Spinal cord (tissue), 10 donors: ENCODE measurements at places on chromosomes 5 and 9.

DNA sequence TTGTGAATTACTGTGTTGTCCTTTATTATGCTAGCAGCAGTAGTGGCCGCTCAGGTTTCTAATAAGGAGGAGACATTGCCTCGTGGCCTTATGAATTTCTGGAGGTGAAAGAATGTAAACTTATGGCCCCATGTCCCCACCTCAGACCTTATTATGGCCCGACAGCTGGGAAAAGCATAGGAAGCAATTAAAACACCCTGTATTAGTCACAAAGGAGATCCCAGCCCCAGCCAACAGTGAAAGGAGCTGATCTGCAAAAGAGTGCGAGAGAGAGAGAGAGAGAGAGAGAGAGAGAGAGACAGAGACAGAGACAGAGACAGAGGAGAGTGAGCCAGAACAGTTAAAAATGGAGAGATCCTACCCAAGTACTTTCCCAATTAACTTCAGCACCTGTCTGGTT, 269.3 kb downstream of the DMRT2 start:
- DNase-seq = no peak

GRCh38 chr5:142353071-142353472, 28.3 kb upstream of the SPRY4 start:
- DNase-seq = no peak

DNA sequence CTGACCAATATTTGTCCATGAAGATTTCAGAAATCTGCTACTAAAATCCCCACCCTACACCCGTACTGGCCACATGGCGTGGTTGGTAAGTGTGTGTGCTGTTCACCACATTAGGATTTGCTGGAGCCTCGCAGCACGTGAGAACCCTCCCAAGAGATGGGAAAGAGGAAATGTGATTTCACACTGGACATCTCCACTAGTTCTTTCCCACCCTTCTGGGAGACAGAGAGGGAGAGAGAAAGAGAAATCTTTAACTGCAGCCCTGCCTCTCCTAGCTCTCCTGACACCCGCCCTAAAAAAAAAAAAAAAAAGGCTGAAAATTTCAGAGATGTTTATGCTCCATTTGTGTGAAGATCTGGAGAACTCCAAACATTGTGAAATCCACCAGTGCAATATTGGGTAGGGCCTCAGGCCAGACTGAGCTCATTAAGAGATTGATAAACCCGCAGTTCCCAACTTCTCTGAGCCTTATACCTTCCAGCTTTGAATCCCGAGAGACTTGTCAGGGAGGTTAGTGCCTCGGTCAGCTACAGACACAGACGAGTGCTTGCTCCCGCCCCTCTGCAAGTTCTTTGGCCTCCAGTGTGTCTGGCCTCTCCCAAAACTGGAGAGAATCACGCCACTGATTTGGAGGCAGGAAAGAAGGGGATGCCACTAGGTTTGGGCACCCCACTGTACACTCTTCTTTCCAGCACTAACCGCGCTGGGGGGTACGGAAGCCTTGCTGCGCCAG, 1.9 kb downstream of the SPRY4 start:
- no peak for DNase-seq

DNA sequence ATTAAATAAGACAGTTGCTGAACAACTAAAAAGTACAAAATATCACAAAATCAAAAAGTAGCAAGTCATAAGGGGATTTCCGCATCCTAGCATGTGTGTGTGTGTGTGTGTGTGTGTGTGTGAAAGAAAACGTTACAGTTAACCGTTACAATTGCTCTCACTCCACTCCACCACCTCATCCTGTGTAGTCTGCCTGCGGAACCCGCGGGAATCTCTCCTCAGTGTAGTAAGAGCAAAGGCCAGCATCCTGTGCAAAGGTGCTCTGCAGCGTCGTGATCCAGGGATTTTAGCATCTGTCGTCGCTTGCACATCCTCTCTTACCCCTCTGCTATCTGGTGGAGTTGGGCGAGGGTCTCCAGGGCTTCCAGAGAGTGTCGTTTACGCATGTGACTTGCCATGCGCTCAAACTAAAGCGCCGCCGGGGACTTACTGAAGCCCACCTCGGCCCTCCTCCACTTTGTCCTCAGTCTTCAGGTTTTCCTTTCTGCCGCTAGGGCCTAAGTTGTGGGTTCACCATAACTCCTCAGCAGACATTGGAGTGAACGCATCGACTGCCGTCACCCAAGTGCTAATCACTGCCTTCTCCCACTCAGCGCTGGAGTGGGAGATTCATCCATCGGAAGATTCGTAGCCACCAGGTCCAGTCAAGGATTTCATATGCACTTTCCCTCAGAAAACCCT, 3.9 kb downstream of the CDKN2B start:
- DNase-seq = no peak

DNA sequence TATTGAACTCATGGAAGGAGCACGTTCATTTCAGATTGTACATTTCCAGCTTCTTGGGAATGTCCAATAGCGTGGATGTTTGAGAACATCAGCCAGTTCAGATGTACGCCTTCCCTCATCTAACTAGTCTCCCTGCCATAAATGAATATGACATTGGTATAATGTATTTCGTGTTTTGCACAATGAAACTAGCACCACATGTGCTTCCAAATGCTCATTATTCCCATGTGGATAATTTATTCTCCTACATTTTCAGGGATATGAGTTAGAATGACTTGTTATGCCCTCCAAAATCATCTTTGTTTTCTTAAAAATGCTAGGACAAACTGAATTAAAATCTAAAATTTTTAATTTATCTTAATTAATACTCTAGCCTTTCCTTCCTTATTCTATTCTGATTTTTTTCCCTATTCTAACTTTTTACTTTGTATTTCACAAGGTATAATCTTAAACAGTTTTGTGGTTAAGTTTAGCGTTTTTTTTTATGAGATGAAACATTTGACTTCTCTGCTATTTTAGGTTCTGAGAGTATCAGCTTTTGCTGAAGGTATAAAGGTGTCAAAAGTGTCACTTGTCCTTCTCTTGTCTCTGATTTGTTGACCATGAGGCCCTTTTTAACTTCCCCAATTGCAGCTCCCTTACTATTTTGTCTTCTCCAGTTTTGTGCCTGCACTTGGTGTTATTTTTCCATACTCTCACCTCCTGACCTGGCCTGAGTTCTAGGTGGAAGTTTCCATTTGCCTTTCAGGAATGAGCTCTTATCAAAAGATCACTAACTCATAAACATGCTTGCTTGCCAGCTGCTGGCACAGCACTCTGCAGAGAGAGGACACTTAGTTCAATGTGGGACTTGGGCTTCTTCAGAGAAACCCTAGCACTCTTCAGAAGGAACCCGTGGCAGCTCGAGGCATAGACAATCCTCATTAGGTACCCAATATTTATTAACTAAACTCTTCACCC, 106.8 kb downstream of the FRMD3 start:
- no peak for DNase-seq

- DNase-seq = no peak
Observed at GRCh38 chr5:167217097-167217743, 1074.2 kb upstream of the WWC1 start.

GRCh38 chr5:140821375-140822280, at the start of gene PCDHA5:
Gene PCDHA5 (plus strand): TSS chr5:140821613.
- peak; percentile 32 for DNase-seq

DNA sequence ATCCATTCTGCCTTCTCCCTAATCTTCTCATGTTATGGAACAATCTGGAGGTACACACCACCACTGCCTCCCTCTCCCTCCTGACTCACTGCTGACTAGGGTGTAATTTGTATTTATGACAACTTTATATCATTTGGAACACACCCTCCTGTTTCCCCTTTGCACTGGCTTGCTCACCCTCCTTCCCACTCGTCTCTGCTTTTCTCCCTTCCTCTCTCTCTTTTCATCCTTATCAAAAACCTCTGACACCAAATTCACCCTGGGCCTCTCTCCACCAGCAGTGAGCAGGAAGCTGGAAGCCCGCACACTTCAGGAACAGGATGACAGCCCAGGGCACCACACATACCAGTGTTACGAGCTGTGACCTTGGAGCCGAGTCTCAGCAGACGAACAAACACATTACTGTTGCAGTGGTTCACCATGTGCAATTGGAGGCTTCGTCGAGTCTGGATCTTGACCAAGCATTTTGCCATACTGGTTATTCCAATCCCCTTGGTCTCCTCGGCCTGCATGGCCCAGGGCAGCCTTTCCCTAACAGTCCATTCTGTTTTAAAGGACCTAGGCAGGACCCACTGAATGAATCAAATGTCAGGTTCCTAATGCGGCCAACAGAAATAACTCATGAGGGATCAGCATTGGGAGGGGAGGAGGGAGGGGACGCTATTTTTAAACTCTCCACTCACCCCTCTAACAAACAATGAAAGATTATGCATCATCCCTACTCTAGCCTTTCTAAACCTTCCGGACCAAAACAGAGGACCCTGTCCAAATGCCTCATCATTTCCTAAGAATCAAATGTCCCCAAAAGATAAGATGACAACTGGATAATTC, 203.9 kb upstream of the RASEF start:
- no peak for DNase-seq

DNA sequence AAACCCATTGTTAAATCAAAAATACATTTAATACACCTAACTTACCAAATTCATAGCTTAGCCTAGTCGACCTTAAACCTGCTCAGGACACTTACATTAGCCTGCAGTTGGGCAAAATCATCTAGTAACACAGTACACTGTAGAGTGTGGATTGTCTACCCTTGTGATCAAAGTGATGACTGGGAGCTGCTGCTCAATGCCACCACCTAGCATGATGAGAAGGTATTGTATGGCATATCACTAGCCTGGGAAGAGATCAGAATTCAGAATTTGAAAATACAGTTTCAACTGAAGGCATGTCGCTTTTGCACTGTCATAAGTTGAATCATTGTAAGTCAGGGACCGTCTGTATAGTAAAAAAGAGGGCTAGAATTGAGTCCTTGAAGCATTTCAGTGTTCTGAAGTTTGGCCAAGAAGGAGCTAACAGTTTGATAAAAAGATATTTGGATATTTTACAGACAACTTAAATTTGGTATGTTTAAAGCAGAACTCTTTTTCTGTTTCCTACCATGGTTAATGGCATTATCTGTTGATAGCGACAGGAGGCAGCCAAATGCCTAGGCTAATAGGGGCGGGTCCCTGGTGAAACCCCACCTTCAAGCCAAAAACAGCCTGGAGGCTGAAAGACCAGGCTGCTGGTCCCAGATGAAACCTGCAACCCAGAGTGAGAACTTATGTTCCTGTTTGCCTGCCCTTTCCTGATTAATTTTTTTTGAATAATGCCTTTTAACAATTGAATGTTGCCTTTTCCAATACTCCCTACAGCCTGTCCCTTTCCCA, 23.0 kb downstream of the SMIM15 start:
- no peak for DNase-seq

DNA sequence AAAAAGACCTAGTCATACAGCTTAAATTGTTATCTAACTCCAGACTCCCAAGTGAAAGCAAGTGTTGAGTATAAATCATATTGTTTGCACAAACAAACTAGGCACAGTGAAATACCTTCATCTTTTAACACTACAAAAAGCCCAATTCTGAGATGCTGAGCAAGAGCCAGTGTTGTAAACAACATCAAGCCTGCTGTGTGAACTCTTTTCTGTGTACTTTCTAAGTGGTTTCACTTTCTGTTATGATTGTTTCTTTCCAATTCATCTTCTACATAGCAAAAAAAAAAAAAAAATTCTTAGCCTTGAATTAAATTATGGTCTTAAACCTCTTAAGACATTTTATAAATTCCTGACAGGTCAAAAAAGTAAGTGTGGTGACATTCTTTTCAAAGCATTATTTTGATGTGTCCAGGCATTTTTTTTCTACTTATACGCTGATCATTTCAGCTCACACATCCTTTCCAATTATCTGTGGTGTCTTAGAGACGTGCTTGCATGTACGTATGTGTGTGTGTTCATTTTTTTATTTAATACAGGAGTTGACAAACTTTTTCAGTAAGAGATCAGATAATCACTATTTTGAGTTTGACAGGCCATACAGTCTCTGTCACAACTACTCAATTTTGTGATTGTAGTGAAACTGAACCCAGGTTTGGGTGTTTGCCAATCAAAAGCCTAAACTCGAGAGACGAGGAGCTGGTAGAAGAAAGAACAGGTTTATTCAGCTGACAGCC, 556.1 kb downstream of the CDH9 start:
- no peak for DNase-seq

DNA sequence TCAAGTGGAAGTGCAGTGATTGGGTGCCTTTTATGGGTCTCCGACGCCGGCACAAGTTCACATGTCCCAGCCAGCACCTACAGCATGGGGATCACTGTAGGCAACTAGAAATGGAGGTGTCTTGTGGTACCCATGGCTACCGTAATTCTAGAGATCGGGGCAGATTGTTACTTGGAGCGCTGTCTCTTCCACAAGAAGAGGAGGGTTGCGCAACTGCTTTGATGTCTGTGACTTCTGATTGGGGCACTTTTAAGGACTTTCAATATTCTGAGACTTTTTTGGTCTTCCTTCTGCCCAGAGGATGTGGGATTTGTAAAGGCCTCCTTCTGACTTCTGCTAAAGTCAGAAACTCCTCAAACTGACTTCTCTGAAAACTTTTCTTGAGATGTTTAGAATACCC, 41.9 kb downstream of the GLRX start:
- no peak for DNase-seq

- no peak for DNase-seq
Observed at GRCh38 chr5:55141945-55142690, 17.9 kb upstream of the GPX8 start.

DNA sequence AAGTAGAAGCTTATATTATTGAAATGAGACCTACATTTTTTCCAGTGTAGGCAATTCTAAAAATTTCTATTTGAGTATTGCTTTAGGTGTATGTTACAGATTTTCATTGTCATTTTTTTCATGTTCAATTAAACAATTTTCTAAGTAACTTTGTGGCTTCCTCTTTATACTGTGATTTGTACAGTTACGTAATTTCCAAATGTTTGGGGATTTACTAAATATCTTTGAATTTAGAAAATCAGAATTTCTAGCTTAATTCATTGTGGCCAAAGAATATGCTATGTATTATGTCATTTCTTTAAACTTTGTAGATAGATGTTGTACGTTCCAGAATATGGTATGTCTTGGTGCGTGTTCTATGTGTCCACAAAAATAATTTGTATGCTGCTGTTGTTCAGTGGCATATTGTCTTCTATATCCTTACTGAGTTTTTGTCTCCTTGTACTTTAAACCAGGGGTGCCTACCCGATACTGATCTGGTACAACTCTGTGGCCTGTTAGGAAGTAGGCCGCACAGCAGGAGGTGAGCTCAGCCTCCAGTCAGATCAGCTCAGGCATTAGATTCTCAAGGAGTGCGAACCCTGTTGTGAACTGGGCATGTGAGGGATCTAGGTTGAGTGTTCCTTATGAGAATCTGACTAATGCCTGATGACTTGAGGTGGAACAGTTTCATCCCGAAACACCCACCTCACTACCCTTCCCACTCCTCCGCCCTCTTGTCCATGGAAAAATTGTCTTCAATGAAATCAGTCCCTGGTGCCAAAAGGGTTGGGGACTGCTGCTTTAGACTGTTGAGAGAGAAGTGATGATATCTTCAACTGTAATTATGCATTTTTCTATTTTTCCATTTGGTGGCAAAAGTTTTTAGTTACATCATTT, 63.5 kb downstream of the UBE2R2 start:
- no peak for DNase-seq

GRCh38 chr5:145683431-145683830, 151.7 kb downstream of the PRELID2 start:
- no peak for DNase-seq

DNA sequence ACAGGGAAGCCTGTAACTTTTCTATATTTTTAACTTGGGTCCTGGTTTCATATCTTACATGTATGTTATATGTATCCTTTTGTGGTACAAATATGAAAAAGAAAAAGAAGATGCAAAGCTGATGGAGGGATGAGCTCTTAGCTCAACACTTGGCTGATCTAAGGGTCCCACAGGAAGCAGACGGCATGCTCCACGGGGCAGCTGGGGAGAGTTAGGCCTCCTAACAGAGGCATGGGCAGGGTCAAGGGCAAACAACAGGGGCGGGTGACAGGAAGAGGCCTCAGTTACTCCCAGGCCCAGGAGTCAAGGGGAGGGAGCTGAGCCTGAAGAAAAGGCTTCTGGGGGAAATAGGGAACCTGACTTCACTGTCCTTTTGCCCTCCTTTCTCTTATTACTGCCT, 287.2 kb downstream of the ZSWIM6 start:
- DNase-seq = no peak
